ENCODE measurements at places on chromosomes 7 and 10.

GRCh38 chr7:151166629-151167196 is 781 bp downstream of the GBX1 start:
- no peak for DNase-seq

DNA sequence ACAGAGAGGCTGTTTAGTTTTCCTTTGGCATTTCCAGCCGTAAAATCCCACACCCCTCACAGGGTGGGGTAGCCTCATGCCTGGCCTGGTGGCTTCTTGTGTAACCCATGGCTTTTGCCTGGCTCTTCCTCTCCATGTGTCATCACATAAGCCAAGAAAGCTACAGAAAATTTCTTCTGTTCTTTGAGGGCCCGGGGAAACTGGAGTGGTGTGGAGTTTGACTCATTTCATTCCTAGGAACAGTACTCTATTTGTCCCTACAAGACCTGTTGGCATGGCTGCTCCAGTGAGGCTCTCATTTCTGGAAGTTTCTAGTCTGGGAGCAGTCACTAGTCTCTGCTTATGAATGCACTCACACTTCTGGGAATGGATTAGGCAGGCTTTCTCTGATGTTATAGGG is 523.9 kb downstream of the SUGCT start:
- DNase-seq = no peak

GRCh38 chr10:87546210-87546609 is 41.5 kb downstream of the MINPP1 start:
- DNase-seq = no peak

GRCh38 chr10:25725917-25726716 is 207.9 kb upstream of the MYO3A start:
- peak; percentile 82 for DNase-seq

- DNase-seq = no peak
Observed at GRCh38 chr10:35208949-35209613, 82.4 kb downstream of the CREM start.

DNA sequence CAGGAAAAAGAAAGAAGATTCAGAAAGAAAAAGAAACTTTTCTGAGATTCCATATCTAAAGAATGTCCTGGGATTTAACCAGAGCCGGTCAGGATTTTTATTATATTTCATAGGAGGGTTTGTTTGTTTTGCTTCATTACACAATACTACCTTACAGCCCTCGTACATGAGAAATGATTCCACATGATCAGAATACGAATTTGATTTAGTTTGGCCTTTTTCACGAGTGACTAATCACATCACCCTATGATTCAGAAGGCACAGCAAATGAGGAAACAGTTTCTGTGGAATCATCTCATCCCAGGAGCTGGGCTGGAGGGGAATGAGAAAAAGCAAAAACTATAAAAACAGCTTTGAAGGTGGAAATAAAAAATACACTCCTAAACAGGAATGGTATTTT is 54.7 kb upstream of the VWC2 start:
- DNase-seq = no peak

DNA sequence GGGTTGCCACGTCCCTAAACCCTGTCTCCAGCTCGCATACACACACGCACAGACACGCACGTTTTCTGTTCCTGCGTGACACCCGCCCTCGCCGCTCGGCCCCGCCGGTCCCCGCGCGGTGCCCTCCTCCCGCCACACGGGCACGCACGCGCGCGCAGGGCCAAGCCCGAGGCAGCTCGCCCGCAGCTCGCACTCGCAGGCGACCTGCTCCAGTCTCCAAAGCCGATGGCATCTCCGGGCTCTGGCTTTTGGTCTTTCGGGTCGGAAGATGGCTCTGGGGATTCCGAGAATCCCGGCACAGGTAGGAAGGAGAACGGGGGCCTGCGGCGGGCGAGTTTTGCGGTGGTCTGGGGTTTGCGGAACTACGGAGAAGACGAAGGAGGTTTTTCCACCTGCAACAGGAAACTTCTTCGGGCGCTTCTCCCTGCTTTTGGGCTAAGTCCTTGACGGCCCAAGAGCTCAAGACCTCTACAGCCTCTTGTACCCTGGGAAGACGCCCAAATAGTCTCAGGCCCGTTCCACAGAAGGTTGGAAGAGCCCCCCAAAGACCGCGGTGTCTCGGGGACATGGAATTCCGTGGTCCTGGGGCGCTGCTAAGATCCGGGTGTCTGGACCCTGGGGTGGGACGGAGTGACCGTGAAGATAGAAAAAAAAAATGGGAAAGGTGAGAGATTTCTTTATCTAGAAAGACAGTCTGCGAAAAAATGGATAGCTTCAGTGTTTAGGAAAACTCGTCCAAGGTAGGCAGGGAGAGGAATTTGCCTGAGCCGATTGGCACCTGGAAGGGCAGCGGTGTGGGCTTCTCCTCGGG is at the start of gene GAD2:
GAD2 (plus strand) TSS at position 190 of the 811 bp plus-strand sequence; CDS start at position 226, 36 bp downstream.
- DNase-seq = no peak

GRCh38 chr7:107392830-107393229 is 77.0 kb upstream of the GPR22 start:
- DNase-seq = no peak

- DNase-seq = no peak
Observed at GRCh38 chr7:1853431-1853985, 183.4 kb downstream of the ELFN1 start.

- DNase-seq = no peak
Observed at GRCh38 chr7:98085674-98086073, 21.0 kb upstream of the LMTK2 start.

GRCh38 chr7:25889765-25890164 is 262.2 kb upstream of the NFE2L3 start:
- no peak for DNase-seq

DNA sequence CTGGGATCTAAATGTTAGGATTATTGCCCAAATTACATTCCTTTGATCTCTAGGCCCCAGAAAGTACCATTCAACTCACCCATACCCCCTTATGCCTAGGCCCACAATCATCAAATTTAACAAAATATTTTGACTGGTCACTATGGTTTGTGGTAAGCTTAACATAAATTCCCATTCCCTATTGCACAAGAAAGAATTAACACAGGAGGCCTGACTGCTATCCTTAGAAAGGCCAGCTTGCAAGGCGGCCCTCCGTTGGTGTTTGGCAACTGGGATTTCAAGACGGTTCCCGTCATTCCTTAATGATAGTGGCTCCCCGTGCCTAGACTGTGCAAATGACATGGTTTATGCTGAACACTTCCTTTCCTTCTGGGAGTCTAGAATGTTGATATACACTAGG is 29.6 kb downstream of the ARHGAP21 start:
- no peak for DNase-seq

GRCh38 chr10:110946496-110946895 is 27.1 kb downstream of the SHOC2 start:
- DNase-seq = no peak

GRCh38 chr10:119136084-119136483 is 29.4 kb downstream of the SFXN4 start:
- DNase-seq = no peak

DNA sequence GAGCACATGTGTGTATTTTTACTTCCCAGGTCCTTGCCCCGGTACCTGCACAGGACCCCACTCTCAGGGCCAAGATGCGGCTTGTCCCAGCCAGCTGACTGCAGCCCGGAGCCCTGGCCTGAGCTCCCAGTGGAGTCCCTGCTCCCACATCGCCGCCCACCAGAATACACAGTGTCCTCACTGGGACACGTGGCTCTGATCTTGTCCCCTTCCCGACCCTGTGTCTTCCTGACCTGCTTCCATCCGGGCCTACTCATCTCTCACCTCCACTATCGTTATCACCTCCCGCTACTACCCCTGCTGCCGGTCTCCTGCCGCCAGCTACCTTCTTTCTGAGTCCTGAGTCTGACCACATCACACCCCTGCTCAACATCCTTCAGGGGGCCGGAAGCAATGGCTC is 146.3 kb upstream of the CHST15 start:
- DNase-seq = no peak

GRCh38 chr10:96043033-96043892 is at the start of gene CCNJ:
CCNJ (plus strand) TSS chr10:96043583; CDS start chr10:96044394, 811 bp downstream.
- DNase-seq = peak; percentile 88

DNA sequence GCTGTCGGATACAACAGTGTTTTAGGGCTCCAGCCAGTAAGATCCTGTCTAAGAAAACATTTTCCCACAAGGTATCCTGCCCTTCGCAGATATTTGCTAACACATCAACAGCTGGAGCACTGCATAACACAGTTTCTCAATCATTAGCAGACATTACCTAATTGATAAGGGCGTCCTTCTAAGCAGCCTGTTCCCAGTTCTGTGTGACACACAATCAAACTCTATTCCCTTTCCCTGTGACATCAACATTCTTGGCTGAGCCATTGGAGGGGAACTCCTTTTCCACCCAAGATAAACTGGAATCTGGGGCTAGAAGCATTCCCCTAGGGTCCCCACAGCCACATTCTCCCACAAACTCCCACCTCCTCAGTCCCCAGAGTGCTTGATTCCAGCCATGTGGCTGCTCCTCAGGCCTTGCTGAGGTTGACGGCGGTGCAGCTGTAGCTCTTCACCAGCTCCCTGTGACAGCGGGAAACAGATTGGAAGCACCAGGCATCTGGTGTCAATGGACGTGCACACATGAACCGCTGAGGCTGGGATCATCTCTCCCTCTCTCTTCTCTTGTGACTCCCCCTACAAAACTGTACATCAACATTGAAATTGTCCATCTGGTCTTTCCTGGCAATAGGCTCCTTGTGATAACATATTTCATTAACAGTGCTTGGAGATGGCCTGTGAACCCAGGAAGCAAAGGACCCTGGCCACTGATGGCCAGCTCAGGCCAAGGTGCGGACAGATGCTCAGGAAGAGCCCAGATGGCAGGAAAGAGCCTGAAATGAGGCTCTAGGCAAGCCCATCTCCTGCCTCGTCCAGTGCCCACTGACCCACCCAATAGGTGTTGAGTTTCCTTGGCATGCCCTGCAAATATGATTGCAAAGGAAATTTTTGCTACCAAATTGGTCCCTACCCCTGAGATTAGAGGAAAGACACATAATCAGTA is 131.1 kb upstream of the TBX20 start:
- DNase-seq = no peak

DNA sequence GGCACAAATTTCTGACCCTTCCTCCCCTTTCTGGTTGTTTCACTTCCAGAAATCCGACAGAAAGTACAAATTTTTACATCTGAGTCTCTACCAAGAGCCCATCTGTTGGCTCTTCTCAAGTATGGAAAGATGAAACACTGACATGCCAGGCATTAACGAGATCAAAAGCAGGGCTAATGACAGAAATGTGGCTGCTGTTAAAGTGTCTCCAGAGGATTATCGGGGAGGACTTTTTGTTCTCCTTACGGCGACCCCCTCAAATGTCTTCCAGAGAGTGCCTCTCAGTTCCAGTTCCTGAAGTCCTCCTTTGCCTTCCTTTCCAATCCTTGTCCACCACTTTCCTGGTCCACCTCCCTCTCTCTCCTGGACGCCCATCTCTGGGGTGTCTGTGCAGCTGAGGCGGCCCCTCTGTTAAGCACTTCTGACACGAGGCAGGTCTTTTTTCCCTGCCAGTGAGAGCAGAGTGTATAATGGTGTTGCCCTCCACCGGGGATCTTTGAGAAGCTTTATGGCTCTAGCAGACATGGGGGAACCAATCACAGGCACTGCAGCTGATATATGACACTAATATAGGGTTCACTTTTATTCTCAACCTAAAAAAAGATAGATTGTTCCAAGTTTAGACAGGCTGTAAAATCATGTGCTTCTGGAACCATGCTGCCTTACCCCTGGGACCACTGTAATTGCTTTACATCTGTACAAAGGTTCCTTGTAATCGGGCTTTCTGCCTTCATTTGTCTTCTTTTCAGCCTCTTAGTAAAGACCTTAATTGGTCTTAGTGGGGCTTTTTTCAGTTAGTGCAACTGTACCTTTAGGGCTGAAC is 757.1 kb downstream of the AUTS2 start:
- no peak for DNase-seq

- no peak for DNase-seq
Observed at GRCh38 chr7:20107582-20107981, 109.6 kb downstream of the MACC1 start.

GRCh38 chr10:15316145-15316544 is 54.9 kb downstream of the FAM171A1 start:
- no peak for DNase-seq

DNA sequence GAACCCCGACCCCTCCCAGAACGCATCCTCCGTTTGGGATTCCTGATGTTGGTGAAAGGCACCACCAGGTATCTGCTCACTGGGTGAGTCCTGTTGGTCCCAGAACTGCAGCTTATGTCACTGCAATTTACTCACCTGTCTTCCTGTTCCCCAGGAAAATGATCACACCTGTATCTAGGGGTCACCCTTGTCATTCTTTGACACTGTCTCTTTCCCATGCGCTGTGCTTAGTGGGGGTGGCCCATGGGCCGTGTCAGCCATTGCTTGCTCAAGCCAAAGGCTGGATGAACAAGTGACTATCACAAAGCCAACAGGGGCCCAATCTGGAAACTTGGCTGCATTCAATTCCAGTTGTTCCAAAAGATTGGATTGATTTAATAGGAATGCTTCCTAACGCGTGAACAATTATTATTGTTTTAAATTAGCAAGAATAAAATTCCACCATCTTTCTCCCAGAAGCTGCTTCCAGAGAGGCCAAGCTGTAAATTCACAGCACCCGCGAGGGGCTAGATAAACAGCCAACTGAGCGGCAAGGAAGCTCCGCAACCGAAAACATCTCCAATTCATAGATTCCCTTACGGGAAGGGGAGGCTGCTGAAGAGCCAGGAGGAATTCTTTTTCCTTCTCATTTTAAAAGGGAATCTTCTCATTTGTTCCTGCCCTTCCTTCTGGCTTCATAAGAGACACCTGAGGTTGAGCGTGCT is 134.8 kb upstream of the ZMIZ1 start:
- no peak for DNase-seq

GRCh38 chr10:10662716-10663408 is 354.8 kb upstream of the CELF2 start:
- no peak for DNase-seq

DNA sequence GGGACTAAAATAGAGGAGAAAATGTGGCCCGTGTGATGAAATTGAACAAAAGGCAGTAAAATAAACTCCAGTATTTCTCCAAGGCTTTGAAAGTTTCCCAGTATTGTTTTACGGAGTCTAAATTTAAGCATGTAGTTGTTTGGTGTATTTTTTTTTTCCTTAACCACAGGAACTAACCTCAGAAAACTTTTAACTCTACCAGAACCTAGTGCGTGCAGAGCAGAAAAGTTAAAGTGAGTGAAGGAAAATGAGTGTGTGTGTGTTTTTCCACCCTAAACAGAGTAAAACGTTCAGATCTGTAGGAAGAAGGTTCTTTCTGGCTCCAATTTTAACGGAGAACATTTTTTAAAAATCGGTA is 812 bp downstream of the PROSER2 start:
- DNase-seq = no peak

DNA sequence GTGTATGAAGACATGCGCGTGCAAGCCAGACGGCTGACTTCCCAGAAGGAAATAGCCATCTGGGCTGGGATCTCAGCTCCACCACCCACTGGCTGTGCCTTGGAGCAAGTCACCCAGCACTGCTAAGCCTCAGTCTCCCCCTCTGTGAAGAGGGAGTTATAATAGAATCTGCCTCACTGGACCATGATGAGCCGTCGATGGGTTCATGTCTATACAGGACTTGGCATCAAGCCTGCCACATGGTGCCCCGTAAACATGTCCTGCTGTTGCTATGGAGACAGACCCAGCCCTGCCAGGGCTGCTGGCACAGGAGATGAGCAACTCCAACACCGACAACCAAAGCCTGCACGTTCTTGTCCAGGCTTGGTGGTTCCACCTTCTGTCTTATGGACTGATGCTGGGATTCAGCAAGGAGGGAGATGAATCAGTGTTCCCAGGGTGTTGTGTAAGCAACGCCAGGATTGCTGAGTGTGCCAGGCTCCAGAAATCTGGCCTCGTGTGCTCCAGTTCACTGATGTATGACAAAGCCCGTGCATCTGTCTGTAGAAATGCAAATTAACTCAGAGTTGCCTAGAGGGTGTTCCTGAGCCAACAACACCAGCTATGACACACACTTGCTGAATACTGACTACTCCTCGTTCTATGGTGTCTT is 5.6 kb downstream of the GPR15LG start:
- DNase-seq = peak; percentile 53
